ENCODE measurements at places on chromosomes 3 and 15. TPM values are rescaled to one million over a fixed set of nuclear protein-coding genes. Genes with fewer than 3 reads are reported as not detected.

Gene MUC20
- 0.38 TPM for total RNA-seq

Gene FBLN2
- 2.1 TPM for total RNA-seq

Gene GP9
- total RNA-seq, result not detected

Gene MYRIP
- total RNA-seq, result not detected

Gene TMCO5A
- total RNA-seq, result not detected

Gene NDUFAF3
- total RNA-seq, result 84.8 TPM

Gene STRC
- 0.17 TPM for total RNA-seq

Gene TRIM71
- not detected for total RNA-seq

Gene HRH1
- total RNA-seq, result 6.6 TPM

Gene SLC27A2
- total RNA-seq, result 37.7 TPM

Gene DET1
- total RNA-seq, result 5.8 TPM

Gene SLC49A4
- total RNA-seq, result 14.6 TPM

Gene CPLX3
- not detected for total RNA-seq

Gene HHLA2
- not detected for total RNA-seq

Gene C3orf38
- 21.1 TPM for total RNA-seq

Gene SLC38A3
- not detected for total RNA-seq

Gene NANOGP8
- total RNA-seq, result not detected

Gene CLSTN2
- 0.02 TPM for total RNA-seq

Gene CHRFAM7A
- total RNA-seq, result 4.6 TPM

Gene DZIP1L
- total RNA-seq, result 9.8 TPM

Gene CHST2
- total RNA-seq, result 0.48 TPM

Gene GOLGA8O
- total RNA-seq, result 0.35 TPM

Gene ANKUB1
- total RNA-seq, result not detected

Gene PROS1
- 13.3 TPM for total RNA-seq

Gene RBPMS2
- 8.3 TPM for total RNA-seq

Gene STAB1
- total RNA-seq, result 0.16 TPM

Gene PLOD2
- 113 TPM for total RNA-seq

Gene MRPL46
- total RNA-seq, result 65.8 TPM

Gene HRG
- not detected for total RNA-seq

Gene CACNA2D2
- total RNA-seq, result 0.50 TPM

Gene DISP2
- 1.0 TPM for total RNA-seq

Gene CASR
- not detected for total RNA-seq

Gene TM4SF18
- total RNA-seq, result 36.3 TPM

Gene XIRP1
- total RNA-seq, result 0.17 TPM

Gene GUCA1C
- not detected for total RNA-seq

Gene POTEB3
- total RNA-seq, result not detected

Gene CHP1
- total RNA-seq, result 55.2 TPM

Gene SCN5A
- total RNA-seq, result 0.38 TPM

Gene FOXB1
- total RNA-seq, result not detected

Gene LTK
- total RNA-seq, result not detected

Gene NMNAT3
- total RNA-seq, result 1.7 TPM

Gene ONECUT1
- total RNA-seq, result 0.16 TPM

Gene LRTM1
- not detected for total RNA-seq

Gene GHSR
- total RNA-seq, result not detected

Gene ADAMTS7
- 9.8 TPM for total RNA-seq

Gene KIF7
- 3.2 TPM for total RNA-seq

Gene PAK6
- 0.71 TPM for total RNA-seq

Gene KCNMB2
- total RNA-seq, result not detected

Gene GOLGA8Q
- total RNA-seq, result 0.22 TPM

Gene CLDN16
- total RNA-seq, result not detected

Gene SATB1
- not detected for total RNA-seq

Gene RARB
- total RNA-seq, result 10.3 TPM

Gene JMJD7
- total RNA-seq, result 3.4 TPM

Gene ZNF80
- total RNA-seq, result not detected

Gene SLC22A13
- total RNA-seq, result not detected

Gene BMF
- 1.4 TPM for total RNA-seq

Gene CRABP1
- total RNA-seq, result 1.3 TPM

Measured in A549 treated with Mapracorat at 1 μM for 4 hours (cell line).